ENCODE measurements at places on chromosomes 12 and 14. TPM values are rescaled to one million over a fixed set of nuclear protein-coding genes. Genes with fewer than 3 reads are reported as not detected.
A peak's percentile ranks its signal among the peaks of the same experiment; 100 is the strongest.

DNA sequence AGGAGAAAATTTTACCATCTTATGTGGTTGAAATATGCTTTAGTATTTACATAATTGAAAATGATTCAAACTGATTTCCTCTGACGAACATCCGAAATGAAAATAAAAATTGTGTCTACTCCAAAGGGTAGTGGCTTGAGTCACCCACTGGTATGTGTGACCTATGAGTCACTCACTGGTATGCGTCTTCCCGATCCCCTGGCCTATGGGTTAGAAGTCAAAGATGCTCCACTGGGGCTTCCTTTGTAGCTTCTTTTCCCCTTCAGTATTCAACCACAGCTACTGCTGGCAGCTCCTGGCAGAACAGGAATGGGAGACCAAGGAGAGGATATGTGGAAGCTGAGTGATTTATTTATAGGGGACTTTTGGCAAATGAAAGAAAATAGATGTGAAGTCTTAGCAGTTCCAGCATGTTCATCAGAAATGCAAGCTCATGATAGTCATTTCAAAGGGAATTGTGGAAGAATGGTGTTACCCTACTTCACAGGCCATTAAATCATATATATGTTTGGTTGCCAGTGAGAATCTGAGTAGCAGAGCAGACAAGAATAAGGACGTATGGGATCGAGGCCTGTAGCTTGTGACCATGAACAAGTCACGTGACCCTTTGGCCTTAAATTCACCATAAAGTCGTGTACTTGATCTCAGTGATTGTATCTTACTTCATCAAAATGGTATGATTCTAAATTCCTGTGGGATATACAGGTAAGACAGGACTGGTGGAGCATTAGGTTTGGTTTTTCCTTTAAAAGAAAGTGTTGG, 108.3 kb downstream of the CRADD start:
- peak; percentile 89 for DNase-seq

DNA sequence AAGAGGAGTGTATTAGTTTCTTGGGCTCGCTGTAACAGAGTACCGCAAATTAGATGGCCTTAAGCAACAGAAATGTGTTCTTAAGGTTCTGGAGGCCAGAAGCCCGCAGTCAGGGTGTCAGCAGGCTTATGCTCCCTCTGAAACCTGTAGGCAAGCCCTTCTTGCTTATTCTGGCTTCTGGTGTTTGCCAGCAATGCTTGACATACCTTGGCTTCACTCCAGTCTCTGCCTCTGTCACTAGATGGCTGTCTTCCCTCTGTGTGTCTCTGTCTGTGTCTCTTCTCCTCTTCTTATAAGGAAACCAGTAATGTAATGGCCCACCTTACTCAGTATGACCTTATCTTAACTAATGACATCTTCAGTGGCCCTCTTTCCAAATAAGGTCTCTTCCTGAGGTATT, 85.1 kb downstream of the DERA start:
- DNase-seq, result no peak

GRCh38 chr12:103877934-103878510, 37.0 kb upstream of the NT5DC3 start:
- DNase-seq, result peak; percentile 72

DNA sequence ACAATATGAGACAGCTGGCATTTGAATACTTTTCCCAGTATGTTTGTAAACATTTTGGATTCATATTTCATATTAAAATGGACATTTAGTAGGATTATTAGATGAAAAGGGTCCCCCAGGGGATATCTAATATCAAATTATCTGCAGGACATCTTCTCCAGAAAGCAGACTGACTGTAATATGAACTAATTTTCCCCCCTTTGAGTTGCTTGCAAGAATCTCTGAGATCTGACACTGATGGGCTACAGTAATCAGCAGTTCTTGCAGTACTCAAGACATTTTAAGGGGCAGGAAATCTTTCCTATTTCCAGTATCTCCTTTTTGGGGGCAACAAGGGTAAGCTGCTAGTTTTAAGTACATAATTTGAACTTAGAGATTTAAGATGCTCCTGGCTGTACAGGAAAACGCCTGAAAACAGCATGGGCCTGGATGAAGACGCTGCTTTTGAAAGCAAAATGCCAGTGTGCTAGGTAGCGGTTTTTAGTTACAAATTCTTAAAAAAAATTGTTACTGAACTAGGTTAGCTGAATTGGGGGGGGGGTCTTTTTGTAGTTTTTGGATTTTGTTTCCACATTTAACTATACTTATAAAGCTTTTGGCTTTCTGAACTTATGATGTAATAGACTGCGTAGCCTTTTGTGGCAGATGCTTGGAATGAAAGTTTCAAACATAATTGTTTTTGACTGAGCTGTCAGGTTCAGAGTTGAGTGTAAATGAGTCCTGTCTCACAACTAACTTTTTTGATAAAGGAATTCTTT, 2.2 kb downstream of the FRMD6 start:
- DNase-seq, result no peak

- no peak for DNase-seq
Measured at GRCh38 chr14:22381408-22381760, 207.6 kb downstream of the DAD1 start.

DNA sequence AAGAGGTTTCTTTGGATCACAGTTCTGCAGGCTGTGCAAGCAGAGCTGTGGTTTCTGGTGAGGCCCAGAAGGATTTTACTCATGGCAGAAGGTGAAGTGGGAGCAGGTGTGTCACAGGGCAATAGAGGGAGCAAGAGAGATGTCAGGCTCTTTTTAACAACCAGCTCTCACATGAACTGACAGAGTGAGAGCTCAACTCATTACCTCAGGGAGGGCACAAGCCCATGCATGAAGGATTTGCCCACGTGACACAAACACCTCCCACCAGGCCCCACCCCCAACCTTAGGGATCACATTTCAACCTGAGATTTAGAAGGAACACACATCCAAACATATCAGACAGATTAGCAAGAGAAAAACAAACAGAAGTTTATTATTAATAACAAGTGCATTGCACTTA, 470.4 kb downstream of the GALC start:
- peak; percentile 66 for DNase-seq

- DNase-seq, result no peak
Measured at GRCh38 chr12:117494833-117495655, 133.6 kb upstream of the NOS1 start.

DNA sequence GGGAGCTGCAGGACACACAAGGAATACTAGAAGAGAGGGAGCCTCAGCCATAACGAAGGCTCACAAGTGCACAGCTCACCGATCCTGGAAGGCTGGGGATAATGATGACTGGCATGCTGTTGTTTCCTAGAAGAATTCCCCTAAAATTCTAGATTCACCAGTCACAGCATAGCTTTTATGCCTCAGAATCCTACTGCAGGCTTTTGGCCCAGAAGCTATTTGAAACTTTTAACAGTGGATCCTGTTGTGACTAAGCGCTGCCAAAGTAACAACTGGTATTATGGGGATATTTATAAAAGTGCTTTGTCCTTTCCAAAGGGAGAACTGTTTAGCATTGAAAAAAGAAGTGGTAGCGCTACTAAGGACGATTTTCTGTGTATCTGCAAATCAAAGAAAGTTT, 214.1 kb upstream of the PELI2 start:
- no peak for DNase-seq

GRCh38 chr14:67934087-67934486, 114.5 kb downstream of the RAD51B start:
- DNase-seq, result peak; percentile 68

GRCh38 chr12:49251357-49251756, 13.5 kb upstream of the TUBA1C start:
- DNase-seq, result no peak

- no peak for DNase-seq
Measured at GRCh38 chr12:52708010-52708409, 4.7 kb upstream of the KRT77 start.

RILPL2 gene
- 3.1 TPM for total RNA-seq

- peak; percentile 35 for DNase-seq
Measured at GRCh38 chr14:69921052-69921451, 41.8 kb downstream of the SMOC1 start.

- no peak for DNase-seq
Measured at GRCh38 chr12:66683073-66683472, 4.2 kb upstream of the GRIP1 start.

- no peak for DNase-seq
Measured at GRCh38 chr12:22409377-22410164, 75.1 kb upstream of the ST8SIA1 start.

GRCh38 chr14:91899213-91899612, 31.9 kb upstream of the TC2N start:
- DNase-seq, result no peak

KRT77 gene
- total RNA-seq, result not detected

GRCh38 chr14:96184737-96185136, 19.9 kb upstream of the BDKRB2 start:
- no peak for DNase-seq

- DNase-seq, result peak; percentile 93
Measured at GRCh38 chr12:110304061-110304551, 23.1 kb downstream of the ATP2A2 start.

GRCh38 chr12:7155471-7156034, 25.4 kb downstream of the CLSTN3 start:
- peak; percentile 43 for DNase-seq

DNA sequence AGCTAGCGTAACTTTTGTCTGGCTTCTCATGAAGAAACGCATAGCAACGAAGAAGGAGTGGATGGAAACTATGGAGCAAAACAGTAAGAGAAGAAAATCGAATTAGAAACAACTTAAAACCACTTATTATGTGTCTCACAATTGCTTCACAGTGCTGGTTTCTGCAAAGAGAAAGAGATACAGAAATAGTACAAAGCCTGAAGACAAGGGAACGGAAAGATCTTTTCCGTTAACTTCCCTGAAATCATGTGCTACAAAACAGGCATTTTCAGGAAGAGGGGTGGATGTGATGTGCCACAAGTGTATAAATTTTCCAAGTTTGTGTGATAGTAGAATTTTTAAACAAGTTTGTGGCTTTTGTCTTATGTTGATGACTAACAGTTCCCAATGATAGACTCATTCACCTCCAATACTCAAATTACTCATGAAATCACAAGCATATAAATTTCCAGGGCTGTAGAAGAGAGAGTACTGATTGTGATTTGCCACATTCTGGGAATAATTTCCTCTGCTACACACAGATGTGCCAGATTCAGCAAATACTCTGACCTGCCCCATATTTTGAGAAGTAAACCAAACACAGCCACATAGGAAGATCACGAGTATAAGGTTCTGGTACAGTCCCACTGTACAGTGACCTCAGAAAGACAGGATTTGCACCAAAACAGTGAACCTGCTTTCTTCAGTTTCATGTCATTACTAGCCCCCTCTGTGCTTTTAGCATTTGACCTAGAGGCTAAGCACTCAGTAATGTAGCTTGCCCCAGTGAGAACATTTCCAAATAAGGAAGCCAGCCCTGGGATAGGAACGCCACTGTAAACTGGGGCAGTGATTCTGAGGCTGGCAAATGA, 41.4 kb upstream of the PPFIA2 start:
- DNase-seq, result no peak

AGAP2 gene
- total RNA-seq, result 0.69 TPM

DNA sequence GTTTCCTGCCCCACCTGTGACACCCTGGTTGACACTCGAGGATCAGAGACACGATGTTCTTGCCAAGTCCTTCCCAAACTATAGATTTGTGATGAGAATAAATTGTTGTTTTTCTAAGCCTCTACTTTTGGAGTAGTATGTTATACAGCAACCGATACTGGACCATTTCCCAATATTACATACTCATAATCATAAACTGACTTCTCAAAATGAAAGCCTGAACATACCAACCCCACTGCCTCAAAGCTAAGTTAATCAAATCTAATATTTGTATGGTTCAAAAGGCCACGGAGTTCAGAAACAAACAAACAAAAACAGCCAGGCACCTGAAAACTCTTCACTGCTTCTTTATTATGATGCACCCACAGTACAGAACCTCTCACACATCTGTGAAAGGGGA, 52.3 kb upstream of the GPHB5 start:
- no peak for DNase-seq

LMO3 gene
- not detected for total RNA-seq

GRCh38 chr12:124588751-124589267, 21.4 kb upstream of the NCOR2 start:
- DNase-seq, result peak; percentile 51

DNA sequence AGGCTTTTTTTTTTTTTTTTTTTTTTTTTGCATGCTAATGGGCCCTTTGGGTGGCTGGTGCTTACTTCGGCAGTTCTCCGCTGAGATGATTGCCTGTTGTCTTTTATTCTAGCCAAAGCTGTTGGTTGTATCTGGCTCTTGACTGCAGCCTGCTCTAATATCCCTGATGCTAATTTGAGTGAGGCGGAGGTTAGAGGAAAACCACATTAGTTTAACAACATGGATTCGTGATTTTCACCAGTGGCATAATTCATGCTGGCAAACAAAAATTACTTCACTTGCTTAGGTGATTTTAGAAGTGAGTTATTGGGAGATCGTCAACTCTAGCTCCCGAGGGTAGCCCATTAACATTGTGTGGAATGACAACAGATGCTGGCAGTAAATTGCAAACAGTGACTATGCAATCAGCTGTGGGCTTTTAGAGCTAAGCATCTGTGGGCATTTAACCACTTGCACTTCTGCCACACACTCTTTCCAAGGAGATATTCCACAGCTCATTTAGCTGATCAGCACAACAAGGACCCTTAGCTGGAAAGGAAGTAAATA, 97.6 kb upstream of the ZDHHC17 start:
- no peak for DNase-seq

- DNase-seq, result peak; percentile 97
Measured at GRCh38 chr12:122944605-122945592, 21.4 kb downstream of the ABCB9 start.

DNA sequence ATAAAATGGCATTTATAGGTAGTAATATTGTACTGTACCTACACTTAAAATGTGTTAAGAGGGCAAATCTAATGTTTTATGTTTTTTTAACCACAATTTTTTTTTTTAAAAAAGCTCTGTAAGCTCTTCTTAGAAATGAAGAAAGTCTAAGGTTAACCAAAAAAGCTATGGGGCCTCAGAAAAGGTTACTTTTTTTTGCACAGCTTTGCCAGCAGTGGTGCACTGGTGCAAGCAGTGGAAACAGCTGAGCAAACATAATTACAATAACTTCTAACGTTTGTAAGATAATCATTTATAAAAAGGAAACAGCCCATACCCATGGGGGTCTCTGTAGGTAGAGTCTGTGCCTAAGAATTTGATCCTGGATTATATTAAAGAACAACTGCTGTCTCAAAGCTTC, 85.1 kb upstream of the NID2 start:
- no peak for DNase-seq

SERPINA10 gene
- total RNA-seq, result not detected

GRCh38 chr12:89468017-89468416, 56.6 kb downstream of the GALNT4 start:
- no peak for DNase-seq

SMCO2 gene
- not detected for total RNA-seq

DNA sequence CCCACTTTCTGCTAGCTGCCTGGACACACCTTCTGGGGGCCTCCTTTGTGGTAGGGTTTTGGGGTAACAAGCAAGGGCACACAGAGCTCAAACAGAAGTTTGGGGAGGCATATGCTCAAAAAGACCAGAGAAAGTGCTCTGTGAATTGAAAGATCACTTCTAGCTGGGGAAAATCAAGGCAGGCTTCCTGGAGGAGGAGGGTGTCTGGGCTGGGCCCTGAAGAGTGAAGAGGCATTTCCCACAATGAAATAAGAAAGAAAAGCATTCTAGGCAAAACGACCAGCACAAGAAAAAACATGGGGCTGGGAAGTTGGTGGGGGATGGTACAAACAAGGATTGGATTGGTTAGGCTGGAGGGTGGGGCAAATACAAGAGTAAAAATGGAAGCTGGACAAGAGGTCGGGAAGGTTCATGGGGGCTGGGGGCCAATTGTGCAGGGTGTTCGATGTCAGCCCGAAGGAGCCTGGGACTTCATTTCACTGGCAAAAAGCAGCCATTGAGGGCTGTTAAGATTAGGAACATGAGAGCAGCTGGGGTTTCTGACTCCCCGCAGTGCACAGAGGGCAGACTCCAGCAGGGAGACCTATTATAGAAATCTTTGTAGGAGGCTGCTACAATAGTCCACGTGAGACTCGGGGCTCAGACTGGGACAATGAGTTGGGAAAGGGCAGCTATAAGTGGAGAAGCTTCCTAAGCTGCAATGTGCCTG, 51.5 kb upstream of the CMKLR1 start:
- no peak for DNase-seq
